Heart right ventricle (tissue), 16 donors: ENCODE measurements at places on chromosomes 5 and 9. TPM values are rescaled to one million over a fixed set of nuclear protein-coding genes. Genes with fewer than 3 reads are reported as not detected.

IL9 gene
- not detected for total RNA-seq

DMGDH gene
- 2.5 TPM for total RNA-seq

PTPRD gene
- 9.9 TPM for total RNA-seq

AGXT2 gene
- total RNA-seq: not detected

ISCA1 gene
- 77.8 TPM for total RNA-seq

GPX3 gene
- total RNA-seq: 208 TPM

HTR4 gene
- 0.35 TPM for total RNA-seq

MOCS2 gene
- total RNA-seq: 77.5 TPM

FAM221B gene
- not detected for total RNA-seq

MYMK gene
- total RNA-seq: not detected

CARTPT gene
- total RNA-seq: not detected

CDC20B gene
- total RNA-seq: not detected

C7 gene
- total RNA-seq: 65.0 TPM

PCDHGB6 gene
- 6.7 TPM for total RNA-seq

ADAMTS2 gene
- 4.6 TPM for total RNA-seq

TAF11L5 gene
- total RNA-seq: not detected

SMIM33 gene
- not detected for total RNA-seq

DNA sequence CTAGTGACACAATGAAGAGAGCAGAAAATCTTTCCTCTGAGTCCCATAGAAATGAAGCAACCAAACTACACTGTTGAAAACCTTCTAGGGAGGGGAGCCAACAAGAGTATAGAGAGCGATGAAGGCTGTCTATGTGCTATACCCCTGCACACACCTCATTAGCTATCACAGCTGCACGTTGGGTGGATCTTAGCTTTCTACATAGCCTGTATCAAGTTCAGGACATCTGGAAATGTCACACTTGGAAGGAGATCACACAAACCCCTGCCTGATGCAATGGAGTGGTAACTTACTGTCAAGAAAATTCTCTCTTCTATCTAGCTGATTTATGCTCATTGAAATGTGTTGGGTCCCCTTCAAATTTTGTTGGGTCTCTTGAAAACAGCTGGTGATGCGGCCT is 127.0 kb upstream of the NTRK2 start:
- no peak for DNase-seq

- no peak for DNase-seq
These were observed 44.7 kb upstream of the IZUMO3 start for GRCh38 chr9:24590432-24590831.

- no peak for DNase-seq
These were observed 88.3 kb downstream of the MAP1B start for GRCh38 chr5:72195581-72195980.

DNA sequence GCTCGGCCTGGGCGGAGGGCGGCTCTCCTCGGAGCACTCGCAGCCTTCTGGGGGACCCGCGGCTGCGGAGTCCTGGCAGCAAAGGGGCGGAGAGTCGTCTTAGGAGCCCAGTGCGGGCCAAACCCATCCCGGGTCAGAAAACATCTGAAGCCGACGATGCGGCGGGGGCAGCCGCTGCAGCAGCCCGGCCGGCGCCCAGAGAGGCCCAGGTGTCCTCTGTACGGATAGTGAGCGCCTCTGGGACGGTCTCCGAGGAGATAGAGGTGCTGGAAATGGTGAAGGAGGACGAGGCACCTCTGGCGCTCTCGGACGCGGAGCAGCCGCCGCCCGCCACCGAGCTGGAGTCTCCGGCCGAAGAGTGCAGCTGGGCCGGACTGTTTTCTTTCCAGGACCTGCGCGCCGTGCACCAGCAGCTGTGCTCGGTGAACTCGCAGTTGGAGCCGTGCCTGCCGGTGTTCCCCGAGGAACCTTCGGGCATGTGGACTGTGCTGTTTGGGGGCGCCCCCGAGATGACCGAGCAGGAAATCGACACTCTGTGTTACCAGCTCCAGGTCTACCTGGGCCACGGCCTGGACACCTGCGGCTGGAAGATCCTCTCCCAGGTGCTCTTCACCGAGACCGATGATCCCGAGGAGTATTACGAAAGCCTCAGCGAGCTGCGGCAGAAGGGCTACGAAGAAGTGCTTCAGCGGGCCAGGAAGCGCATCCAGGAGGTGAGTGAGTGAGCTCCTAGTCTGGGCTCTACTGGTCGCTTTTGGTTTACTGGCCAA is 1.2 kb downstream of the JMY start:
- DNase-seq: peak; percentile 29

DNA sequence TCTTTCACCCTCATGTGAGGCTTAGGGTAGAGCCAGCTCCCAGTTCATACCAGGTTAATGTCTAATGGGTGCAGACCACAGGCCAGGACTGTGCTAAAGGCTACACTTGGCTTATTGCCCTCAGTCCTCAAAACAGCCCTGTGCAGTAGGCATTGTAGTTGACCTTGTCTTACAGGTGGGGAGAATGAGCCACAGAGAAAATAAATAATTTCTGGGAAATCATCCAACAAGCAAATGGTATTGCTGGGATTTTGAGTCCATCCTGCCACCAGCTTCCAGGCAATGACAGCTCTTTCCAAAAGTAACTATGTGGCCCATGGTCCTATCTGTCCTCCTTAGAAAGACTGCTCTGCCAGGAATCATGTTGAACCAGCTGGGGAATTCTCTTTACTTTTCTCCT is 450.0 kb downstream of the GADD45G start:
- no peak for DNase-seq

- DNase-seq: peak; percentile 49
These were observed 660 bp downstream of the SPAAR start for GRCh38 chr9:35909687-35910612.

- DNase-seq: no peak
These were observed 57.1 kb downstream of the FOXI1 start for GRCh38 chr5:170162631-170163321.

- no peak for DNase-seq
These were observed 43.9 kb upstream of the ALDOB start for GRCh38 chr9:101479338-101480030.

GRCh38 chr5:73019766-73020165 is 63.9 kb downstream of the FCHO2 start:
- no peak for DNase-seq

GRCh38 chr9:110016340-110016739 is 191.6 kb downstream of the C9orf152 start:
- no peak for DNase-seq

- no peak for DNase-seq
These were observed 166.4 kb downstream of the PRR16 start for GRCh38 chr5:120630550-120630949.

GRCh38 chr9:34956648-34957047 is 1.4 kb upstream of the PHF24 start:
- DNase-seq: no peak

GRCh38 chr9:8599937-8600336 is 800.4 kb upstream of the DMAC1 start:
- DNase-seq: no peak

GRCh38 chr9:98504298-98505282 is 204.1 kb downstream of the GABBR2 start:
- DNase-seq: no peak

DNA sequence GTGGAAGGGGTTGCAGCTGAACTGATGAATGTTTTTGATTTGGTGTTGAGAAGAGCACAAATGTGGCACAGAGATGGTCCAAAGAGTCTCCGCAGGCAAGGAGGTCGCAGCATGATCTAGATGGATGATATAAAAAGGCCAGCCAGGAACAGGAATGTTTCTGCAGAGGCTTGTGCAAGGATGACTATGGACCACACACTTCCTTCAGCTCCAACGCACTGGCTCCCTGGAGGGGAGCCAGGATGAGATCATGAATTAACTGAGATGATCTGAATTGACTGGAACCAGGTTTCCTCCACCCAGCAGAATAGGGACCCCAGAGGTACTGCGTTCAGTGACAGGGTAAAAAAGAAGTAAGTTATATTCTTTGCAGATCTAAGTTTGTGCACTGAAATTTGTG is 89.0 kb downstream of the ARSB start:
- DNase-seq: no peak

- no peak for DNase-seq
These were observed 181.2 kb downstream of the PIK3R1 start for GRCh38 chr5:68396722-68397121.

- no peak for DNase-seq
These were observed 50.1 kb upstream of the FBXL17 start for GRCh38 chr5:108432024-108432423.

- no peak for DNase-seq
These were observed 1.0 kb upstream of the NTMT1 start for GRCh38 chr9:129624947-129625346.

GRCh38 chr9:116639251-116639741 is 47.8 kb upstream of the TRIM32 start:
- DNase-seq: no peak

DNA sequence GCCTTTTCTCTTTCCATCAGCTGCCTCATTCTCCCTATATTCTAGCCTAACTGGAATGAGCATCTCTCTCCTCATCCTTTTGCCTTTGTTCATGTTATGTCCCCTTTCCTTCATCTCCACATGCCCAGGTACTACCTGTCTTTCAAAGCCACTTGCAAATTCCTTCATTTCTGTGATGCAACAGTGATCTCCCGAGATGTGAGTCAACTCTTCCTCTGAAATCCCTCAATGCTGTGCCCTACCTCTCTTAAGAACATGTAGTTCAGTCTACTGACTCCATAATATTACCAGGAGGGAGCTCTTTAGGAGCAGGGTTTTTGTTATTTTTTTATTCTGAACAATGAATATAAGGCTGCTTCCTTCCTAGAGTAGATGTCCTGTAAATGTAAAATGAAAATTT is 91.6 kb downstream of the ZNF462 start:
- DNase-seq: no peak

- no peak for DNase-seq
These were observed 47.3 kb upstream of the COL5A1 start for GRCh38 chr9:134594078-134594941.

DNA sequence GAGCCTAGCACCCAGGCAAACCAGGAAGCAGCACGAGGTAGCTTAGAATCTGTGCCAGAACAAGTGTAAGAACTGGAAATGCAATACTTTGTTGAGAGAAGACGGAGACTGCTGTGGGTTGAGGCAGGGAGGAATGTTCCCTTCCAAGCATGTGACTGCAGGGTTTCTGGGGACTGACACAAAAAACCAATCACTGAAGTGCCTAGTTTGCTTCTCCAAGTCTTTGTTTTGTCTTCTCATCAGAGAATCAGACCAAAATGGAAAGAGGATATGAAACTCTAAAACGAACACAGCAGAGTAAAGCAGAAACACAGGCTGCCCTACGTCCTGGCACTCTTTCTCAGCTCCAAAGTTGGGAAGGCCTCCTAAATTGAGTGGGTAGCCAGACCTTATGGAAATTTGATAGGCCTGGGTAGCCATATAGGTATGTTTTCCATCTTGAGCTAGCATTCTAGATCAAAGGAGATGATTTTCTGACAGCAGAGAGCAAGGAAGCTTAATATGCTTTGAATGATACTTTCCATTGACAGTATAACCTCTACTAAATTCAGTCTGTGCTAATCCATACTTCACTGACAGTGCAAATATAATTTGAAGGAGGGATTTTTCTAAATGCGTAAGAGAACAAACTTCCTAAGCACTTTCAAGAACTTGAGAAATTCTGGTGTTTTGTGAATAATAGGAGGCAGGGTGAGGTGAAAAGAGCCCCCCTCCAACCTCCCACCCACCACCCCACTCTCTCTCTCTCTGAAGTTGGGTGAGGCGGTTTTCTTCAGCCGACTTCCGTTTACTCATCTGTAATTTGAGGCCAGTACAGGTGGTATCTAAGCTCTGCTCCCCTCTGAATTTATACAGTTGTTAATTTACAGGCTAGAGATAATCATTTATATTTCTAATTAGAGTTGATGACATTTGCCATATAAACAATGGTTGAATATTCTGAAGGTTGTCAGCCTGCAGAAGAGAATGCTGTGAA is 5.5 kb downstream of the ADRB2 start:
- DNase-seq: no peak

DNA sequence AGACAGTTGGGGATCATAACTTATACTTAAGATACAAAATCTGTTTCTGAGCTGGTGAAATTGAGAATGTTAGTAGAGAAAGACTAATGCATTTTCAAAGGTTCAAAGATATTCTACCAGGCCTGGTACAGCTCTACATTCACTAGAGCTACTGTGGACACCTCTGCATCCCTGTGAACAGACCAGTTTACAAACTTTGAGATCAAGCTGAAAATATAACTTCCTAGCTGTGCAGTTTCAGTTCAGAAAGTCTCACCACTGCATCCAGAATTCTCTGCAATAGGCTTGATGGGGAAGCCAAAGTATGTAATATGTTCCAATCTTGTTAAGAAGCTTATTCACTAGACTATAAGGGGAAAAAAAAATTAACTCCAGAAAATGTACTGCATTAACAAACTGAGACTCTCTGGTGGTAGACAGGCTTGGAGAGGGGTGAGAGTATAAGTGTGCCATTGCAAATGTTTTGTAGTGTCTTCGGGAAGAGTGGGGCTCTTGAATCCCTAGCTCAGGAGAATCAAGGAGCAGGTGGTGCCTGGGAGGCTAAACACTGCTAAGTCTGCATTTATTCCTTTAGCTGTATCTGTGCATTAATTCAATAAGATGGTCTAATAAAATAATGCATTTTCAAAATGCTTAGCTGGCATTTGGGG is 671.9 kb downstream of the NR2F1-AS1 start:
- DNase-seq: no peak

- no peak for DNase-seq
These were observed 477.5 kb downstream of the PDE4D start for GRCh38 chr5:59416026-59416425.

DNA sequence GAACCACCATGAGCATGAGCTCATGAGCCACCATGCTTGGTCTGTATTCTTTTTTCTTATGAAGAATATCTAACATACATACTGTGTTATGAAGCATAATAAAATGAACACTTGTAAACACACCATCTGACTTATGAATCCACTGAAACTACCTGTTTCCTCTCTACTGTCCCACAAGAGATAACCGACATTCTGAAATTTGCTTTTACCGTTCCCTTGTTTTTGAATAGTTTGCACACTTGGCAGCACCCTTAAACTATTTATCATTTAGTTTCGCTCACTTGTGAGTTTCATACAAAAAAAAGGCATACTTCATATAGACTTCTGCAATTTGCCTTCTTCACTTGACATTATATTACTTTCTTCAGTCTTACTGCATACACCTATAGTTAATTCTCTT is 8.9 kb downstream of the LARS1 start:
- DNase-seq: no peak

GRCh38 chr9:103245369-103245768 is 250.2 kb downstream of the CYLC2 start:
- no peak for DNase-seq

DNA sequence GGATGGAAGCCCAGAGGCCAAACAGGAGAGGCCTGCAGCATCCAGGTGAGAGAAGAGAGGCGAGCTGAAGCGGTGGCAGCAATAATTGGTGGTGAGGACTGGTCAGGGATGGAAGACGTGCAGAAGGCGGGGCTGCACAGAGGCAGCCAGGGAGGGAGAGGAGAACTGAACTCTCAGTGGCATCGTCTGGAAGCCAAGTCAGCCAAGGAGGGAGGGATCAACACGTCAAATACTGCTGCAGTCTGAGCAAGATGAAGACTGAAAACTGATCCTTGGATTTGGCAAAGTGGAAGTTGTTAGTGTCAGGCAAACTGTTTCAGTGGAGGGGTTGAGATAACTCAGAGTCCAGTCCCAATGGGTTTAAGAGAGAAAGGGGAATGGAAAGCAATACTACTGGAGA is 145.4 kb downstream of the CDK5RAP2 start:
- peak; percentile 37 for DNase-seq
